ENCODE measurements at places on chromosomes 3 and 15. TPM values are rescaled to one million over a fixed set of nuclear protein-coding genes. Genes with fewer than 3 reads are reported as not detected.

GRCh38 chr3:182983876-182984275 lies 3.5 kb upstream of the DCUN1D1 start:
- no peak for DNase-seq

DNA sequence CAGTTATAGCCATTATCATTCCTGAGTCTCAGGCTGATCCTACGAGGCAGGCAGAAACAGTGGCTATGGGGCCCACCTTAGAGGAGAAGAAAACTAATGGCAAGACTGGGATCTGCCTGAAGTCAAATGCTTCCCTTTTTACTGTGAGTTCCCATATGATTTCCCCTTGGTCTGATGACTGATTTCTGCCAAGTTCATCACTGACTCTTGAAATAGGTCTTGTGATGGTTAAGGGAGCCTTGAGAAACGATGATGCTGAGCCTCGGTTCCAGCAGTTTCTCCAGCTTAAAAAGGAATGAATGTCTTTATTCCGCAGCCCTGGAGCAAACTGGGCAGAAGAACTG lies 29.4 kb upstream of the LDHAL6B start:
- DNase-seq: no peak

GRCh38 chr3:187744169-187745151 lies 808 bp downstream of the BCL6 start:
- peak; percentile 82 for DNase-seq

GRCh38 chr3:29420106-29420505 lies 139.2 kb downstream of the RBMS3 start:
- DNase-seq: no peak

DNA sequence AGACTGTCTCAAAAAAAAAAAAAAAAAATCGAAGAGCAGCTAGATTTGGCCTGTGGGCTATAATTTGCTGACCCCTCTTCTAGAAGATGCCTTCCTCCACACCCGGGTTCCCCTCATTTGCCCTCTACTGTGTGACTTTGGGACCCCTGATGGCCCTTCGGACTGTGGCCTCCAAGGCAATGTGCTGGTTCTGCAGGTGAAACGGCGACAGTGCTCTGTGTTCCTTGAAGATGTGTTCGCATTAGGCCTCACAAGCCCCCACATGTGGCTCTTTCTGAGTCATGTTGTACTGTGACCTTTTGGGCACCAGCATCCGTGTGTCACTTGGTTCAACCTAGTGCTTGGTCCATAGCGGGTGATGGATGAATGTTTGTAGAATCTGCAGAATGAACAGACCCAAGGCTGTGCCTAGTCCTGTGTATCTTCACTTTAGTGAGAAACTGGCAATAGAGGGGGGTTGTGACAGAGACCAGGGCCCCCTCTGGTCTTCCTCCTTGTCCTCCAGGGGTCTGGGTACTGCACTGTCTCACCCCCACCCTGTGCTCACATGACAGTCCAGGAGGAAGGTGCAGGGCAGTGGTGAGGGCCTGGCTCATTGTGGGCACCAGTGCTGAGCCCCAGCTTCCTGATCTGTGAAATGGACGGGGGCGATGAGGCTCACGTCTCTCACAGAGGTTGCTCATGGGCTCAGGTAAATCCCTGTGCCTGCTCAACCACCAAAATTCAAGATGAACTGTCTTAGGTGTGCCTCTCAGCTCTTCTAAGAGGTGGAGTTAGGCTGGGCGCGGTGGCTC lies 22.7 kb downstream of the GOLGA6L2 start:
- DNase-seq: no peak

DNA sequence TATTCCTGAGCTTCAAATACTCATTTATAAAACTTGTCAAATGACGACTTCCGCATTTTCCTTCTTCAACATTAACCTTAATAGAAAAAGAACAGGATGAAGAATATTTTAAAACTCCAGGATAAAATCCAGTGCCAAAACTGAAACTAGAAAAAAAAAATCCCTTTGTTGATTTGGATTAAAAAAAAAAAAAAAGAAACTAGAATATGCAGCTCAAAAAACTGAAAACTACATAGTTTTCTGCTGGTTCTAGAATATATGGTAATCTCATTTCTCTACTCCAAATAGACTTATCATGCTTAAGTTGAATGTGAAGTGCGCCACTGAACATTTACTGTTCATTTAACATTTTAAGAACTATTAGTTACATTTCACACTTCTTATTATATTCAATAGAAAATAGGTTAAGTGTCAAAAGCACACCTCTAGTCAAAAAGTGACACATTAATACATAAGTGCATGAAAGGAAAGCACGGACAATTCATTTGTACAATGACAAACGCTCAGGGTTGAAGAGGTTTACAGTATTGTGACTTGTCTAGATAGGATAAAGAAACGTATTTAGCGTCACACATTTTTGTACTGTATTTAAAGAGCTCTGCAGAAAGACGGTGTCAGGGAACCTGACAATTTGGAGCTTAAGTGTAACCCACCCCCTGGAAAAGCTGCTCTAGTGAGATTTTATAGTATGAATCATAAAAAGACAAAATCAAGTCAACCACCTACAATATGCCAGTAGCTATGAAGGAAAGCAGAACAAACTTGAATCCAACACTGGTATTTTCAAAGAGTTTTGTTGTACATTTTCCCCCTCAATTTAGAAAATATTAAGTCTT lies 5.8 kb downstream of the TRA2B start:
- no peak for DNase-seq

- peak; percentile 63 for DNase-seq
Observed at GRCh38 chr3:148955544-148956346, 35.6 kb upstream of the GYG1 start.

GRCh38 chr15:75925440-75925839 lies 21.8 kb downstream of the FBXO22 start:
- no peak for DNase-seq

- no peak for DNase-seq
Observed at GRCh38 chr3:99393961-99394360, 244.4 kb upstream of the COL8A1 start.

DNA sequence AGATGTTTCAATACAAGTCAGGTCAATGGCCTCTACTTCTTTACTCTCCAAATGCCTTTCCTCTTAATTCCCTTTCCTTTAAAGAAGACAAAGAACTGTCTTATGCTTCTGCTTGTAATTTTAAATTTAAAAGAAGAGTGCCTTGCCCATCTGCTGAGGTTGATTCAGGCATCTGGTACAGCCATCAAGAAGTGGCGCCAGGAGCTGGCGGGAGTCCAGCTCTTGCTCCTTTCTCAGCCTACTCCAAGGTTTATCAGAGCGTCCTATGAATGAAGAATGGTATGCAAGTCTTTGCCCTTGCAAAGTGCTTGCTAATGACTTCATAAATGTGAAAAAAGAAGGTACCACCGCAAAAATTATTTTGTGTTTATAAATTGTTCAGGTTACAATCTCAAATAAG lies 294.6 kb upstream of the TGFBR2 start:
- no peak for DNase-seq

DNA sequence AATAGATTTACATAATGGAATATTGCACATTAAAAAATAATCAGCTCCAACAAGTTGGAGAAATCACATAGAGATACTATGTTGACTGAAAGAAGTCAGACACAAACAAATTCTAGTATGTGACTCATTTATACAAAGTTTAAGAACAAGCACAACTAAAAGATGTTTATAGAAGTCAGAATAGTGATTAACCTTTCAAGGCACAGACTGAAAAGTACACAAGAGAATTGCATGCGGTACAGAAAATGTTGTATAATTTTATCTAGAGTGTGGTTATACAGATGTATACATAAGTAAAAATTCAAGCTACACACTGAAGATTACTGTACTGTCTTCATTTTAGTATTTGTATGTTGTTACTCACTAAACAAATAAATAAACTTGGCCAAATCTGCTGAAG lies 19.3 kb upstream of the ATOSA start:
- DNase-seq: no peak

DNA sequence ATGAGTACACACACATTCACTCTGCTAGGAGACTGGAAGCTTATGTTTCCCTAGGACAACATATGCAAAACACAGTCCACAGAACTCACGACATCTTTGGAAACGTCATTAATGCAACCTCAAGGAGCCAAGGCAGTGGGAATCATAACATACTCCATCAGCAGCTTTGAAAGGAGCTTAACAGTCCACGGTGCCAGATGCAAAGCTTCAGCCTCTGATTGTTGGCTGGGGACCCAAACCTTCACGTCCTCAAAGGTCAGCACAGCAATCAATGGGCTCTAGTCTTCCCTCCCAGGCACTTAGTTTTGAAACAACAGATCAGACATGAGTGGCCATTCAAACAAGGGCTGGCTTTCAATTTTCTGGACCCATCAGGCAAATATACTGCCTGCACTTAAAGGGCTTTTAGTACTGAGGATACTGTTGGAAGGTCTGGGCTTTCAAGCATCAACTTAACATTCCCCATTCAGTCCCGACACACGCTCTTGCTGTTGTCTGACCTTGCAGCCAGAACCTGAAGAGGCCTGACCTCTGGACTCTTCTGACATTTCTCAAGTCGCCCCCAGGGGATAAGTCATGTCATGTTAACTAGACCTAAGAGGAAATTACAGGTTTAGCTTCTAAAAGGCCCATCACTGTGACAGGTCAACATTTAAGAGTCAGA lies 223.0 kb downstream of the PDZRN3 start:
- no peak for DNase-seq

DNA sequence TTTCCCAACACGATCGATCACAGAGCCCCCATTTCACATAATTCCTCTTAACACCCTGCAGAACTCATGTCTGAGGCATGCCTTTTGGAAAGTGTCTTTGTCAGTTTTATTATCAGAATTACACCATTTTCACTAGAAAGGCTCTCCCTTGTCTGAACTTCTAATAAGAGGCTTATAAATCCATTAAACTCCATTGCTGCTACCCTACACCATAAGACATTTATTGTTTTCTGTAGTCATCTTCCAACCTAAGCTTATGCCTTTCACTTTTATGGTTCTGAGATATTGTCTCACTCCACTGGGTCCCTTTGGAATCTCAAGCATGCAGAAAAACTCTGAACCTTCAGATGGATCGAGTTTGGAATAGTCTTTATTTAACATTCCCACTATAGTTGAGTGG lies 50.2 kb upstream of the TPM1 start:
- no peak for DNase-seq

DNA sequence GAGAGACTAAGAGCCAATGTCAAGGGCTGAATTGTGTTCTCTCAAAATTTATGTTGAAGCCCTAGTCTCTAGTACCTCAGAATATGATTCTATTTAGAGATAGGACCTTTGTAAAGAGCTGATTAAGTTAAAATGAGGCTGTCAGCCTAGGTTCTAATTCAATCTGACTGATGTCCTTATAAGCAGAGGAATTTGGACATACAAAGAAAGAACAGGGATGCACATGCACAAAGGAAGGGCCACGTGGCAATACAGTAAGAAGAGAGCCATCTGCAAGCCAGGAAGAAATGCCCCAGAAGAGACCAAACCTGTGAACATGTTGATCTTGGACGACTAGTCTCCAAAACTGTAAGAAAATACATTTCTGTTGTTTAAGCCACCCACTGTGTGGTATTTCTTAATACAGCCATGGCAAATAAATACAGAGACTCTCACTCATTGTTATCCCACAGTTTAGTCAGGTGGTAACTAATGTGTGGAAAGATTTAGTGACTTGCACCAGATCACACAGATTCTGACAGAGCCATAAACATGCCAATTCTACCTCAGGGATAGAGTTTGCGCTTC lies 652.2 kb downstream of the NAALADL2 start:
- DNase-seq: no peak

GRCh38 chr3:139477710-139478640 lies 1.7 kb upstream of the RBP2 start:
- no peak for DNase-seq

- no peak for DNase-seq
Observed at GRCh38 chr3:101202640-101203039, 117.7 kb downstream of the IMPG2 start.

DNA sequence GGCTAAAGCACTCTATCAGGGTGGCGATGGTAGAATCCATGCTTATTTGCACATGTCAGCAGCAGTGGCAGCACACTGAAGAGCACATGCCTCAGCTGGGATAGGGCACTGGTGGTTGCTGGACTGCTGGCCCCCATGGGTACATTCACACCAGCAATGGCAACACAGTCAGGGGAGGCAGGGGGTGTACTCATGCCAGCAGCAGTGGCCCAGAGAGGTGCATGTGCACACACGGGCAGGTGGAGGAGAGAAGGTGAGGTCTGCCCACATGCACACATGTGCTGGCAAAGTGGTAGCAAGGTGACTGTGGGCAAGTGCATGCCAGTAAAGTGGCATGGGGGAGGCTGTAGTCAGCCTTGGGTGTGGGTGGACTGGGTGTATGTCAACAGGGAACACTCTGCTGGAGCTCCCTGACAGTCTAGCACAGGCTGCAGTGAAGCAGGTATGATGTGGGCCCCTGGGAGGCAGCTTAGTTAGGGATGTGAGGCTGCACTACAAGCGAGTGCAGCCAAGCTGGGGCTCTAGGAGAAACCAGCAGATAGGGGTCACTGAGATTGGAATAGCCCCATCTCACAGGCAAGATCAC lies 53.9 kb upstream of the NPAP1 start:
- no peak for DNase-seq

DNA sequence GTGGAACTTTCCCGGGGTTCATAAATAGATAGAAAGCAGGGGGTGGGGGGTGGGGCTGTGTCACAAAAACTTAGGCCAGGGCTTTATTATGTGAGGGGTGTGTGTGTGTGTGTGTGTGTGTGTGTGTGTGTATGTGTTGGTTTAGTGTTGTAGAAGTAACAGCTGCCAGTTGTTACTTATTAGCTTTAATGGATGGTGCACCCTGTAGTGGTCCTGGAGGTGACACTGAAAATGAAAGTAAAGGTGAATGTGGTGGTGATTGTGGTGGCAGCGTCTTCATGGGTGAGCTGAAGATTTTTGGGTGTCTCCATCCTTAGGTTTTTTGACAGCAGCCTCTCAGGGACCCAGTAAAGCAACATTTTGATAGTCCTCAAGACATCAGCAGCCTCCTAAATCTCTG lies 449.9 kb downstream of the PDCD6IP start:
- DNase-seq: no peak

- DNase-seq: no peak
Observed at GRCh38 chr3:133208184-133208583, 170.0 kb downstream of the TMEM108 start.

ZNF501 gene
- 7.2 TPM for total RNA-seq

PAK6 gene
- 0.31 TPM for total RNA-seq

KBTBD8 gene
- total RNA-seq: 2.9 TPM

BSN gene
- 0.62 TPM for total RNA-seq

ENTPD3 gene
- 1.6 TPM for total RNA-seq

ATG7 gene
- 68.9 TPM for total RNA-seq

DOCK3 gene
- 6.2 TPM for total RNA-seq

SLC28A1 gene
- 0.45 TPM for total RNA-seq

OIP5 gene
- total RNA-seq: 0.40 TPM

FMN1 gene
- total RNA-seq: 10.0 TPM

LYZL4 gene
- total RNA-seq: not detected

GPR149 gene
- not detected for total RNA-seq

RBP2 gene
- total RNA-seq: not detected

HTR3E gene
- not detected for total RNA-seq

CAMK2N2 gene
- 0.53 TPM for total RNA-seq

KNL1 gene
- 0.89 TPM for total RNA-seq
